ENCODE measurements at places on chromosomes 7 and 10.

DNA sequence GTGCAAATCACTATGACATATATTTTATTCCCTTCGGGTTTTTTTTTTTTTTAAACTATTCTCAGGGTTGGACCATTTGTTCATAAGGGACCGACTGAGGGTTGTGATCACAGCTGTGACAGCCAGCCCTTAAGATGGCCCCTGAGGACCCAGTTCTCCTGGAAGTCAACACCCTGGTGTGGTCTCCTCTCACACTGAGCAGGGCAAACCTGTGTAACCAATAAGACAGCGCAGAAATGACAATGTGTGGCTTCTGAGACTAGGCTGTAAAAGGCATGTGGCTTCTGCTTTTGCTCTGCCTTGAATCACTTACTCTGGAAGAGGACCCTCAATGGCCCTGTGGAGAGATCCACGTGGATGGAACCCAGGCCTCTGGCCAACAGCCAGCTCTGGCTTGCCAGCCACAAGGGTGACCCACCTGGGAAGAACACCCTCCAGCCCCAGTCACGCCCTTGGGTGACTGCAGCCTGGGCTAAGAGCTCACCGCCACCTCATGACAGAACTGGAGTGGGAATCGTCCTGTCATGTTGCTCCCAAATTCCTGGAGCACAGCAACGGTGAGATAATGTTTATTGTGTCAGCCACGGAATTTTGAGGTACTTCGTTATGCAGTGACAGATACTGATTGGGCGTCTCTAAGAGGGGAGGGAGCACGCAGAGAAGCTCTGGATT, 127.1 kb downstream of the CLEC2L start:
- DNase-seq, result no peak

GRCh38 chr10:44830022-44830421, 81.1 kb upstream of the TMEM72 start:
- no peak for DNase-seq

- DNase-seq, result no peak
Observed at GRCh38 chr10:71701496-71702132, 18.0 kb downstream of the C10orf105 start.

DNA sequence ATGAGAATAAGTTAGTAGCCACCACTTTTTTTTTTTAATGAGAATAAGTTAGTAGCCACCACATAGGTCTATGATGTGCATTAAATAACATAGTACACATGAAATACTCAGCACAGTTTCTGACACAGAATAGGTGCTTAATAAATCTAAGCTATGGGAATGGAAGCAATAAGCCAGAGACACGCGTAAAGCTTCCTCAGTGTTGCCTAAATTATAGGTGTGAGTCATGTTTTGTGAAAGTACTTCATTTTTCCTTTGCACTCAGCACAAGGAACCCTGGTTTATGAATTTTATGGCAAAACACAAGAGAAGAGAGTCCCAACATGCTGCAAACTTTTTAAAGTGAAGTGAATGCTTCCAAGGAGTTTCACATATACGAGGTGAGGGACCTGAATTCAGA, 267.4 kb downstream of the RNLS start:
- DNase-seq, result no peak

DNA sequence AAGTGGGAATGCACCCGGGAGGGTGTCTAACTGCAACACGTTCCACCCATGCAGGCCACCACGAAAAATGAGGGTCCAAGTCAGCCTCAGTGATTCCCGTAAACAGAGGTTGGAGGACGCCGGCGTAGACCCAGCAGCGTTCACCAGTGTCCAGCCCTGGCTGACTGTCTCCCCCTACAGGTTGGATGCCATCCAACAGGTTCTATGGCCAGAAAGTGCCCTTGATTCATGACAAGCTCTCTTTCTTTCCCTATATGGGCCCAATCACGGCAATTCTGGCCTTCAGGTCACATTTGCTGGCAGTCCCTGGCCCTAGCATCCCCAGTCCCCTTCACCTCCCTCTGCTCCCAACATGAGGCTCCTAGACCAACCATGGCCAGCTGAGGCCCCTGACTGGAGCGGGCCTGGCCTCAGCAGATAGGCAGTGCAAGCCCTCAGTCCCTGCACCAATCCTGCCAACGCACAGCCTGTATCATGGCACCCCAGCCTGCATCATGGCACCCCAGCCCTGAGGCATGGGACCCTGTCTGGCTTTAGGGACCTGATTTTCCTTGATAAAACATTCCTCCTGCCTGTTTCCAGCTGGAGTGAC, 227.4 kb downstream of the GRID1 start:
- no peak for DNase-seq

- DNase-seq, result no peak
Observed at GRCh38 chr10:84257343-84258020, 12.6 kb downstream of the RGR start.

- DNase-seq, result no peak
Observed at GRCh38 chr7:91137153-91137787, 127.0 kb upstream of the FZD1 start.

DNA sequence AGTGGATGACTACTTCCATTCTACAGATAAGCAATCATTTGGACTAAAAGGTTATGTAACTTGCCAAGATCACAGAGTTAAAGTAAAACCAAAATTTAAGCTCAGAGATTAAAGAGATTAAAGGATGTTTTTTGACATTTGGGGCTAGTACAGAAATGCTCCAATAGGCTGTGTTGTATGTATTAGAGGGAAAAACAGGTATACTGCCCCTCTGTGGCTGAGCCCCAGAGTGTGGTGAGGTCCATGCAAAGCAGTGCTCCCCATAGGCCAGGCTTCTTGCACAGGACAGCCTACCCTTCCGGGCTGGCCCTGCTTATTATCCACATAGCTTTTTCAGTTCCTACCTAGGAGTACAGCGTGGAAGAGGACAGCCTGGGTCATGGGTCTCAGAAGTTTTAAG, 322.8 kb downstream of the POM121L12 start:
- no peak for DNase-seq

GRCh38 chr7:133775201-133775600, 351.9 kb upstream of the LRGUK start:
- DNase-seq, result no peak

DNA sequence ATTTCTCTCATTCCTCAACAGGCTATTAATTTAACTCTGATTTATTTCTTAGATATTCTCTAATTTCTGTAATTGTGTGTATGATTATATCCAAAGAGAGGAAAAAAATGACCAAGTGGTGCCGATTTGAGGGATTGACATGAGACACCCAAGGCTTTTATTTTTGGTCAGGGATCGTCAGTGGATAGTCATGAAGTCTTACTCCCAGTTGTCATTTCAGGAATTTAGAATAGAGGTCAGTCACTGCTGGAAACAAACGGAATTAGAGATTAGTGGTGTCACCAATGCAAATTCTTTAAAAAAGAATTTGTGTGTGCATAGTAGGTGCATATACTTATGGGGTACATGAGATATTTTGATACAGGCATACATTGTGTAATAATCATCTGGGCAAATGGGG, 26.8 kb upstream of the AGR3 start:
- no peak for DNase-seq

GRCh38 chr7:111388912-111389311, 173.4 kb downstream of the IMMP2L start:
- DNase-seq, result no peak

- DNase-seq, result no peak
Observed at GRCh38 chr10:114042895-114043531, 653 bp upstream of the ADRB1 start.

DNA sequence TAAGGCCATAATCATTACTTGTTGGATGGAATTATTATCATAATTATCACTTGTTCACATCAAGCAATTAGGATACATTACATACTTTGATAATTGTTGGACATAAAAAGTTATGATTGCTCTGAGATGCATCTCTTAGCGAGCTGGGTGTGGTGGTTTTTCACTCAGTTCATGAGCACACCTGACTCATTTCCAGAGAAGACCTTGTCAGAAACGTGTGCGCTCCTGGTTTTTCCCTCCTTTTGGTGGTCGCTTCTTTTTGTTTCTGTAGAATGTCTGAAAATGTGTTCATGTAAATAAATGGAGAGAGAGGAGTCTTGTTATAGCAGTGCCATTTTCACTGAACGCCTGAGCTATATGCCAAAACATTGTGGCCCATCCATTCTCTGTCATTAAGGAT, 141.3 kb downstream of the PAXIP1 start:
- DNase-seq, result no peak

DNA sequence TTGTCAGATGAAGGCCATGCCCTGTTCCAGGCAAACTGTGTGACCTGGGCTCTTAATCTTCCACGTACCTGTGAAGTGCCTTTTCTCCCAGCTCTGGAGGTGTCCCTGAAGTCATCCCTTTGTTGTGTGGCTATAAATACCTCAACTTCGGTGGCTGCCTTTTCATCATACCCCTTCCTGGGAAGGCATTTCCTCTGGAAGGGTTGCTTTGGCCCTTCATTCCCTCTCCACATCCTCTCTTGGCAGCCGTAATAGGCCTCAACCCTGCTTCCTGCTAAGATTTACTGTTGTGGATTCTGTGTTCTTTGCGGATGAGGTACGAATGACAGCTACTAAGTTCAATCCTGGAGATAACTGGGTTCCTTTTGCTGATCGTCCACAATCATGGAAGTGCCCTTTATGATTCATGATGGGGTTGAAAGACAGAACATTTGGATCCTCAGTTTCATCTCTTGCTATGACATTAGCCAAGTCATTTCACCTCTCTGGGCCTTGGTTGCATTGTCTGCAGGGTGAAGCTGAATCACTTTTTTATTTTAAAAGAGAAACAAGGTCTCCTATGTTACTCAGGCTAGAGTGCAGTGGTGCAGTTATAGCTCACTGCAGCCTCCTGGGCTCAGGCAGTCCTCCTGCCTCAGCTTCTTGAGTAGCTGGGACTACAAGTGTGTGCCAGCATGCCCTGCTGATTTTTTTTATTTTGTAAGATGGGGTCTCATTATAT, 23.6 kb downstream of the FKBP6 start:
- no peak for DNase-seq

GRCh38 chr10:98391065-98391464, 23.9 kb downstream of the PYROXD2 start:
- DNase-seq, result no peak

DNA sequence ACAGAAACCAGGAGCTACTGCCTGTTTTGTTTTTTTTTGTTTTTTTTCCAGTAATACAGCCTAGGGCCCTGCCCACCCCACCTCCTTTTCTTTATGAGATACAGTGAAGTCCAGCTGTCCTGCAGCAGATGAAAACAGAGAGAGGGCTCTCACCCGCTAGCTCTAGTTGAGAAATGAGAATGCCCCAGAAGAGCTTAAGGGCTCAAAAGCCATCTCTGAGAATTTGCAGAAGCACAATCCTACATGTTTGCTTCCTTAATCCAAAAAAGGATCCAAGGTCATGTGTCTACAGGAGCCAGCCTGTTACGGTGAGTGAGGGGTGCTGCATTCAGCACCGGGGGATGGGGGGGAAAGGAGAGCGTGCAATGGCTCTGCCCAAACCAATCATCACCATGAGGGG, 122.7 kb downstream of the KCNMA1 start:
- no peak for DNase-seq

DNA sequence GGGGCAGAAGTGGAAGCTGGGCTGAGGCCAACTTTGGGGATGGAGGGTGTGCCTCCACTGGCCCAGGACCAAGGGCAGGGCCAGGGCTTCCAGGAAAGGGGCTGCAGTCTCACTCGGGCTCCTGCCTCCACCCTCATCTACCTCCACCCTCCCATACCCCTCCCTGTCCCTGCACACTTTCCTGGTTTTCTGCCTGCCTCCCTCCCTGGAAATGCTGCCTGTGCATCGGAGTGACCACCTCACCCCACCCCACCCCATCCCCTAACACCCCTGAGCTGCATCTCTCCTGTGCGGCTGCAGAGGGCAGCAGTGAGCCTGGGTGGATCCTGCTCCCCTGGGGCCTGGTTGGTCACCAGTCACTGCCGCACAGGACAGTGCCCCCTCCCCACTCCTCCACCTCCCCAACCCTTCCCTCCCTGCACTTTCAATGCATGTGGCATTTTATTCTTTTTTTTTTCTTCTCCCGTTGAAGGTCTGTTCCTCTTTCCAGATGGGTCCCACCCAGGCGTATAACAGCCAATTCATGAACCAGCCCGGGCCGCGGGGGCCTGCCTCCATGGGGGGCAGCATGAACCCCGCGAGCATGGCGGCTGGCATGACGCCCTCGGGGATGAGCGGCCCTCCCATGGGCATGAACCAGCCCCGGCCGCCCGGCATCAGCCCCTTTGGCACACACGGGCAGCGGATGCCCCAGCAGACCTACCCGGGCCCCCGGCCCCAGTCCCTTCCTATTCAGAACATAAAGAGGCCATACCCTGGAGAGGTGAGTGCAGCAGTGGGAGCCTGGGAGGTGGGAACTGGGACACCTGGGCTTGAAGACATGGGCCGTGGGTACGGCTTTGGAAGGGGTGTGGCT, 54.1 kb upstream of the PPIF start:
- no peak for DNase-seq

GRCh38 chr10:29658984-29659965, 24.5 kb upstream of the SVIL start:
- DNase-seq, result no peak

DNA sequence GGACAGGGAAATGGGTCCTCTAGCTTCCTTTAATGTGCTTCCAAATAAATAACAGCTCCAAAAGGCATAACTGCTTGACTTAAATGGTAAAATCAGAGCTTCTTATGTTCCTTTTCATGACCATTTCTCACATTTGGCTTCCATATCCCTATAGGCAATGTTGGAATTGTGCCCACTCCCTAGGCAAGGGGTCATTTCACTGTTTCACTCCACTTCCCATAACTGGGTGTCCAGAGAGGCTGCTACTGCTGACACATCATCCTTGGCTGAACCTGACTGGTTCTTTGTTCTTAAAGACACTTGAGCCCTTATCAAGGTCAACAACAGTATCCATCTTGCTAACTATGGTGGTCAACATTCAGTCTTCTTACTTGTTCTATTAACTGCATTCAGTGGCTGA, 37.1 kb downstream of the PRTFDC1 start:
- no peak for DNase-seq

DNA sequence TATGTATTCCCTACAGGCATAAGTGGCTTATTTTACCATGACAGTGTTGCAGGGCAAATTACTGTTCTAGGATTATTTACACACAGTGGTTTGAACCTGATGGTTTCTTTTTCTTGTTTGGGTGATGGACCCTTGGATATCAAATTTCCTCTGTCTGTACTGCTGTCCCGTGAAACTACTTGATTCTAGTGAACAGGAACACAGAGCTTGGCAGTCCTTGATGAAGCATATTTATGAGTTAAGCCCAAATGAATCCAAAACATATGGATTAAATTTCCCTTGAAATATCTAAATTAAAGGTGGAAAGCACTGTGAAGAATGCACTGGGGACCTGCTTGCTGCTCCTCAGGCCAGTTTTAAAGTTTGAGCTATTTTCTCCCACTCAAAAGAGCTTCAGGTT, 635.3 kb downstream of the INHBA start:
- no peak for DNase-seq

DNA sequence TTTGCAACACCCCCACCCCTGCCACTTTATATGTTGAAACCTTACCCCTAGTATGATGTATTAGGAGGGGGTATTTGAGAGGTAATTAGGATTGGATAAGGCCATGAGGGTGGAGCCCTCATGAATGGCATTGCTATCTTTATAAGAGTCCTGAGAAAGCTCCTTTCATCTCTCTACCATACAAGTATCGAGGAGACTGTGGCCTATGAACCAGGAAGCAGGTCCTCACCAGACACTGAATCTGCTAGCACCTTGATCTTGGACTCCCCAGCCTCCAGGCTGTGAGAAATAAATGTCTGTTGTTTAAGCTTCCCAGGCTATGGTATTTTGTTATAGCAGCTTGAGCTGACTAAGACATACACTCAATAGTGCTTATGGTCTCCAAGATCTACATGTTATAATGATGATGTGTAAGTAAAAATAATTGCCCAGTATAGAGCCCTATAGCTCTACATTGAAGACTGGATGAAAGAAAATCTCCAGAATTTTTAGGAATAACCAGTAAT, 188.8 kb downstream of the RAPGEF5 start:
- DNase-seq, result no peak

Data from COR-L47 (cell line).